Germinal center (tissue), 1 donor: ENCODE measurements at places on chromosomes 7 and 10.
A peak's percentile ranks its signal among the peaks of the same experiment; 100 is the strongest.

DNA sequence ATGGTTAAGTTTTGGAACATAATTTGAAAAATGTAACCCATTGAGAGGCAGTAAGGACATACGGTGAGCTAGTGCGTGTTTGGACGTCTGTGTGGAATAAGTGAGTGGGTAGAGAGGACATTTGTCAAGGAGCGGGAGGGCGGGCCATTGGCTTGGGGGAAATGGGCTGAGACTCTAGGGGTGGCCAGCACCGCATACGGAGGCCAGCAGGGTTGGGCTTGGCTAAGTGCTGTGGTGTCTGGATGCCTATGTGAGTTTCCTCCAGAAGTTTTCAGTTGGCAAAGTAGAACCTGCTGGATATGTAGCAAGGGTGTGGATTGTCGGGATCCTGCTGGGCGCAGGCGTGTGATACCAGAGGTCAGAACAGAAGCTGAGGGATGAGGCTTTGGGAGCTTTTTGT, 103.0 kb downstream of the TCF7L2 start:
- no peak for DNase-seq

- DNase-seq = peak; percentile 91
These were observed at the start of gene HOXA4 for GRCh38 chr7:27130540-27131389. Gene HOXA4, minus strand, starts transcription at chr7:27130757. Its CDS starts 24 bp downstream, at chr7:27130733.

DNA sequence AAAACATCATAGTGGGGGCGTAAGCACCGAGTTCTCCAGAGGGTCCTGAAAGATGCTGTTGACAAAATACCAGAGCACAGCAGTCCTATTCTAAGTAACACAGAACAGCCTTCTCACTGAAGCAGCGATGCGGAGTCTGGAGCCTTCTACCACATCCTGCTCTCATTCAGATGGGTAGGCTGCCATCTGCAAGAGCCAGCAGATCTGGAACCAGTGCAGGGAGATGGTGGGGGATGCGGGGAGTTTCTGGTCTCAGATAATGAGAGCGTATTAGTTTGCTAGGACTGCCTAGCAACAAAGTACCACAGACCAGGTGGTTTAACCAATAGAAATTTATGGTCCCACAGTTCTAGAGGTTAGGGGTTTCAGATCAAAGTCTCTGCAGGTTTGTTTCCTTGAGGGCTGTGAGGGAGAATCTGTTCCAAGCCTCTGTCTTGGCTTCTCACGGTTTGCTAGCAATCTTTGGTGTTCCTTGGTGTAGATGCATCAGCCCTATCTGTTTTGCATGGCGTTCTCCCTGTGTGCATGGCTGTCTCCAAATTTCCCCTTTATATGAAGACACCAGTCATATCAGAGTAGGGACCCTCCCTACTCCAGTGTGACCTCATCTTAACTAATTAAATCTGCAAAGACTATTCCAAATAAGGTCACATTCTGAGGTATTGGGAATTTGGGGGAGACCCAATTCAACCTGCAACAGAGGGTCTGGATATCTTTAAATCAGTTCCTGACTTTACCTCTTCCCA, 52.0 kb upstream of the STEAP1B start:
- DNase-seq = peak; percentile 36

- DNase-seq = peak; percentile 97
These were observed 458 bp upstream of the NANOS1 start for GRCh38 chr10:119028900-119029612.

DNA sequence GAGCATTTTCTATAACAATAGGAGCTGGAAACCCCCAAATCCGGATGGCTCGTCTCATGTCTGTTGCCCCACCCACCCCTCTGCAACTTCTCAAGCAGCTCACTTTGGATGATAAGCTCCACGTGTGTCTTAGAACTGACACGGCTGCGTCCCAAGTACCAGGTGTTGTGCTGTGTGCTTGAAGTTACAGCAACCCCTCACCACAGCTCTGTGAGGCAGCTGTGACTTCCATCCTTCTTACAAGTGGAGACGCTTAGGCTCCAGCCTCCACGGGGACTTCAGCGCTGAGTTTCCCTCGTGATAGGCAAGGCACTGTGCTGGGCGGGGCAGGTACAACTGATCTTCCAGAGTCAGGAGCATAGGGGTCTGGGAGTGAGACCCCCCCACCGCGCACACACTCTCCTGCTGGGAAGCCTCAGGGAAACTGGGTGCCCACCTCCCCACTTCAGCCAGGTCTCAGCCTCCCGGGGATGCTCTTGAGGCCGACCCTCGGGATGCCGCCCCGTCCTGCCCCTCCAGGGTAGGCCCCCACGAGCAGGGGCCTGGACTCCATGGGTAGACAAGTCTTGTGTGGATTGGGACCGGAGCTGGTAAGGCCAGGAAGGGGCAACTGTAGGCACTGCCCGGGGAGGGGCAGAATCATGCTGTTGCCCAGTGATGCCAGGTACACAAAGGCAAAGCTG, 31.4 kb downstream of the EN2 start:
- no peak for DNase-seq

DNA sequence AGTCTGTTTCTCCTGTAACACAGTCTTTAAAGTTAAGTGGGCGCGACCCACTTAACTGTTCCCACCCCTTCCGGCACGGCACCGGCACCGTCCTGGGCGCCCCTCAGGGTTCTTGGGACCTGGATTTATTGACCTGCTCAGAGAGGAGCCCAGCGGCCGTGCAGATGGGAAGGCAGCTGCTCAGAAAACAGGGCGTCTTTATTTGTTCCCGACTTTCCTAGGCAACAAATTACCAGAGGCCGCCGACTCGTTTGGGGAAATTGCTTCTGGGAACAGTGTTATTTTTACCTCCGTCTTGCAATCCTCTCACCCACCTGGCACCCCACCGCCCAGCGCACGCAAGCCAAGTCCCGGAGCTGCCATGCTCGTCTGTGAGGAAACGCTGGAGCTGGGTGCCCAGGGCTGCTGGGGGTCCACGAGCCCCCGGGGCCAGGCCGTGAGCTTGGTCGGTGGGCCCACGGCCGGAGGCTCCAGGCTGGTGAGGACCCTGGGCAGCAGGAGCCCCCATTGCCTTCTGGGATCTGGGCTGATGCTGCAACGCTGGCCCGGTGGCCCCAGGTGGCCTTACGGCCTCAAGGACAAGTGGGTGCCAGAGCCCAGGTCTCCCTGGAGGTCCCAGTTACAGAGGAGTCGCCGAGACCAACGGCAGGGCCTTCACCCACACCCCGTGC, 14.9 kb upstream of the ADGRA1 start:
- DNase-seq = no peak

DNA sequence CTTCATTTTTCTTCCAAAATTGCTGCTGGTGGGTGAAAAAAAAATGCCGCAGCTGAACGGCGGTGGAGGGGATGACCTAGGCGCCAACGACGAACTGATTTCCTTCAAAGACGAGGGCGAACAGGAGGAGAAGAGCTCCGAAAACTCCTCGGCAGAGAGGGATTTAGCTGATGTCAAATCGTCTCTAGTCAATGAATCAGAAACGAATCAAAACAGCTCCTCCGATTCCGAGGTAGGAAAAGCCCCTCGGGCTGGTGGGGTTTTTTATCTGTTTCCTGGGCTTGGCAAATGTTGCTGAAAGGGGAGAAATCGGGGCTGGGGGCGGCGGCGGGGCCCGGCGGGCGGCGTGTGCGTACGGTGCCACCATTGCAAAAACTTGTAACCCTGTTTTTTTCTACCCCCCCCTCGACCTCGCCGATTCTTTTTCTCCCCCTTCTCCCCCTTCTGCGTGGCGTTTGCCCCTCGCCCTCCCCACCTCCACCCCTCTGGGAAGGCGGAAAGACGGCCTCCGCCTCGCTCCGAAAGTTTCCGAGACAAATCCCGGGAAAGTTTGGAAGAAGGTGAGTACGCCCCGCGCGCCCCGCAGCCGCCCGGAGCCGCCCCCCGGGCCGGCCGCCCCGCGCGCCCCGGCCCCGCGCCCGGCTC, 789 bp downstream of the TCF7L2 start:
- no peak for DNase-seq
